ENCODE measurements at places on chromosomes 11 and 22. TPM values are rescaled to one million over a fixed set of nuclear protein-coding genes. Genes with fewer than 3 reads are reported as not detected.

LPXN gene
- 10.6 TPM for polyA plus RNA-seq

SORL1 gene
- 32.4 TPM for polyA plus RNA-seq

GRCh38 chr11:11029027-11029426 is 171.2 kb upstream of the ZBED5 start:
- DNase-seq: no peak

GRCh38 chr22:44782363-44782963 is 30.1 kb downstream of the ARHGAP8 start:
- DNase-seq: no peak

Data from right lung (tissue), 10 donors.